Glomerular endothelial cell (primary cell): ENCODE measurements at places on chromosomes 5 and 9. TPM values are rescaled to one million over a fixed set of nuclear protein-coding genes. Genes with fewer than 3 reads are reported as not detected.

DNA sequence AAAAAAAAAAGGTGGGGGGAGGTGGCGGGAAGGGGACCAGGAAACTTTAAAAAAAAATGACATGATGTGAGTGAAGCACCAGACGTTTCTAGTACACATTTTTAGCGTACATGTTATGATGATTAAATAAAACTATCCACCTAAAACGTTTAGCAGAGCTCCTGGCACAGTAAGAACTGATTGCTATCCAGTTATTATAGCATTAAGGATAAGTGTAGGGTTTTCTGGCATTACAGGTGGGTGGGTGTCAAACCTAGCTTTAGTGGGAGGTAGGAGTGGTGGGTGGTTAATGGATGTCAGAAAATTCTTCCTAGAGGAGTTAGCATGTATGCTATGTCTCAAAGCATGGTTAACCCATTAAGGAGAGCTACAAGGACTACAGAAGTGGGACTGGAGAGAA lies 2329.5 kb downstream of the MAT2B start:
- DNase-seq: no peak

UNC13B gene
- total RNA-seq: 32.3 and 38.9 TPM in 2 replicates

DNA sequence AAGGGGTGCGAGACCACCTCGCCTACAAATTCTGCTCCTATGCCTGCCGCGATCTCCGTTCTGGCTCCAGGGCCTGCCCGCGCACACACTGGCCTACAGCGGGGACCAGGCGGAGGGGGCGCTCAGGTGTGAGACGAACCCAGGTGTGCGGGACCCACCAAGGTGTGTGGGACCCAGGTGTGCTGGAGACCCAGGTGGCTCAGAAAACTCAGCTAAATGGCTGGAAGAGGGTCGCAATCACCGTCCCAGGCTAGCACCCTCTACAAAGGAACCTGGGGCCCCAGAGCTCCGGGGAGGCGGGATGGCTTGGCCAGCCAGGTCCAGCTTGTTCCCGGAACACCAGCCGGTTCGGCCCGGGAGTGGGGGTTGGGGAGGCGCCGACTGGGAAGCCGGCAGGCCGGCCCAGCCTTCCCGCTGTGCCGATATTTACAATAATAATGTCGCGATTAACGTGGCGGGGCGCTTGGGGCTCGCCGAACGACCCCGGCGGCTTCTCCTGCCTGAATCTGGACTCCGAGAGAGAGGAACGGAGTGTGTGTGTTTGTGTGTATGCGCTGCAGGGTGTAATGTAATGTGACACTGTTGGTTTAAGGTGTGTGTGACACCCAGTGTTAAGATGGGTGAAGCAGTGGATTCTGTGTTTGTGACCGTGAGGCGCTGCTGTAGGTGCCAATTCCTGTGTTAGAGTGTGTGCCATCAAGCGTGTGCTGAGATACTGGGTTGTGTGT lies 1.4 kb downstream of the PCDH1 start:
- no peak for DNase-seq

DNA sequence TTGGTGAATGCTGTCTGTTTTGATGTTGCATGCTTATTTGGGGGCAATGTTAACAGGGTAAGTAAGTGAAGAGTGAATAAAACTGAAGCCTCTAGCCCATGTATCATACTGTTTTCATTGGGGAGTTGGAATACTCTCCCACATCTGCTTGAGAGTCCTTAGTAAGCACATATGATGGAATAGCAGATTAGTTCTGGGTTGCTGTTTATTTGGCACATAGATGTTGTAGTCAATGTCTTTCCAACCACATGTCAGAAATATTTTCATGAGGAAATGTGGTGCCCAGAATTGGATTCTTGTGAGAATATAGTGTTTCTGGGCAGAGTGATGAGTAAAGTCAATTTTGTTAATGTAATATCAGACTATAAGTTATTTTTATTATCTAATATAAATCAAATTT lies 611.7 kb upstream of the FTMT start:
- DNase-seq: no peak

DNA sequence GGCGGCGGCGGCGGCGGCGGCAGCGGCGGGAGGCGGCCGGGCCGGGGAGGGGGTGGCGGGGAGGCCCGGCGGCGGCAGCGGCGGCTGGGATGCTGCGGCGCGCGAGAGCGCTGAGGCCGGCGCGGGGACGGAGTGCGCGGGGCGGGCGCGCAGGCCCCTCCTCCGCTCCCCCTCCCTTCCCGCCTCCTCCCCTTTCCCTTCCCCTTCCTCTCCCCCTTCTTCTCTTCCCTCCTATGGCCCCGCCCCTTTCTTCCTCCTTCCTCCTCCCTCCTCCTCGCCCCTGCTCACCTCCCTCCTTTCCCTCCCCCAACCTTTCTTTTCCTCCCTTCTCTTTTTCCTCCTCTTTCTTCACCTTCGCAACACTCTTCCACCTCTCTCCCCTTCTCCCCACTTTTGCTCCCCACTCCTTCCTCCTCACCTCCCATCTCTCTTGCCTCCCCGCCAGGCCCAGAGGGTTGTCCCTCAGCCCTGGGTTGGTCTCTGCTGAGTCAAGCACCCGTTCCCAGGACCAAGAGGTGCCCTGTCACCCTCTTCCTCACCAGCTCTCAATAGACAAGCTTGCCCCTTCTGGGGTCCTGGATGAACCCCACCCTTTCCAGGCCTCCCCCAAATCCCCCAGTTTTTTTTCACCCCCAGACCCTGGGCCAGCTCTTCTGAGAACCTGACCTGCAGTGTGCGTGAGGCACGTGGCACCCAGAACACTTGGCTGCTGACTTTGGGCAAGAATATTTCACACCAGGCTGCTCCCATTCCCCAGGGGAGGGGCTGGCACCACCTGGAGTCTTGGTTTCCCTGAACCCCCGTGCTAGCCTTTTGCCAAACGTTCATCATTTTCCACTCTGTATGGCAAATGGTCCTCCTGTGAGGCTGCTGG lies at the start of gene SEMA4D:
Gene SEMA4D (minus strand): TSS at position 136 of the 874 bp plus-strand sequence. CDS start 92,657 bp downstream, outside the sequence.
- DNase-seq: no peak

- no peak for DNase-seq
These were observed 111.0 kb downstream of the DPYSL3 start for GRCh38 chr5:147398860-147399259.

DNA sequence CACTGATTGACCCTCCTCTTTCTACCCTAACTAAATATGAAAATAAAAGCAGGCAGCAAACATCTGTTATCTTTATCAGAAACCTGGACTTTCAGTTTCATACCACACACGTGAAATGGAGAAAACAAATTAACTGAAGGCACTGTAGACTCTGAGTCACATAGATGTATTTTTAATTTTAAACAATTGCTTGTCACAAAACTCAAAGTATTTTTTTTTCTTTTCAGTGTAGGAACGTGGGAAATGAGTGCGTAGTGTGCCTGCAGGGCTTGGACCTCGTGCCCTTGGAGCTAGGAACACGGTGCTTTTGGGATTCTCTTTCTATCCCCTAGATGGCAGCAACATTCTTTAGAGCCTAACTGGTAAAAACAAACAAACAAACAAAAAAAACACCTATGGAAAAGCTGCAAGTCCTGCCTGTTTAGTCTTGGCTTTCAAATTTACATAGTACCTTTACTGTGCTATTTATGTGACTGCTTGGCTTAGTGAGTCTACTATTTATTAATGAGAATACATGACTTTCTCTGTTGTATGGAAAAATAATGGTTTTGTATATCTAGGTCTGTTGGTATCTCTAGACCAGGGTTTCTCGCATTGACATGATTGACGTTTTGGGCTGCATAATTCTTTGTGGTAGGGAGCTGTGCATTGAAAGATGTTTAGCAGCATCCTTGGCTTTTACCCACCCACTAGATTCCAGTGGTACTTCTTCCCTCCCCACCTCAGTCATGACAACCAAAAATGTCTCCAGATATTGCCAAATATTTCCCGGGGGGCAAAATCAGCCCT lies 16.8 kb upstream of the ACTBL2 start:
- no peak for DNase-seq

PFN3 gene
- total RNA-seq: not detected in 2 replicates

ACTBL2 gene
- 2.8 and 4.0 TPM in 2 replicates for total RNA-seq

ITK gene
- not detected in 2 replicates for total RNA-seq

- DNase-seq: no peak
These were observed 84.5 kb downstream of the TTLL11 start for GRCh38 chr9:122008559-122008958.

GRCh38 chr9:12859704-12860251 lies 85.0 kb downstream of the LURAP1L start:
- no peak for DNase-seq

- DNase-seq: no peak
These were observed 1.7 kb upstream of the SPINK6 start for GRCh38 chr5:148201151-148201550.

- DNase-seq: no peak
These were observed 125.8 kb downstream of the NR6A1 start for GRCh38 chr9:124645274-124645673.

CDKN2B gene
- total RNA-seq: 36.5 and 49.7 TPM in 2 replicates

DNA sequence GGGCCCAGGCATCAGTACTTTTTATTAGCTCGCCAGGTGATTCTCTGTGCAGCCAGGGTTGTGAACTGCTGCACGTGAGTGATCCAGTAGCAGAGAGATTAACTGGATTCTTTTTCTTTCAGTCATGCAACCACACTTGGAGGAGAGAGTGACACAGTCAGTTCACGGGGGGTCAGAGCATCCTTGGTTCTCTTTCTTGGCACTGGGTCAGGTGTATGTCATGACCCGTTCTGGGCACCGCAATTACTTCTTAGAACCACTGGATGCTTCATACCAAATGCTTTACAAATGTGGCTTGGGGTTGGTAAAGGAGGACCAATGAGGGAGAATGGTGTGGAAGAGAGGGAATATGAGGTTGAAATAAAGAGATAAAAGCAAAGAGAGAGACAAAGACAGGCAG lies 368.7 kb downstream of the MLLT3 start:
- DNase-seq: no peak

GRCh38 chr9:105376893-105377292 lies 70.9 kb upstream of the FSD1L start:
- DNase-seq: no peak

DNA sequence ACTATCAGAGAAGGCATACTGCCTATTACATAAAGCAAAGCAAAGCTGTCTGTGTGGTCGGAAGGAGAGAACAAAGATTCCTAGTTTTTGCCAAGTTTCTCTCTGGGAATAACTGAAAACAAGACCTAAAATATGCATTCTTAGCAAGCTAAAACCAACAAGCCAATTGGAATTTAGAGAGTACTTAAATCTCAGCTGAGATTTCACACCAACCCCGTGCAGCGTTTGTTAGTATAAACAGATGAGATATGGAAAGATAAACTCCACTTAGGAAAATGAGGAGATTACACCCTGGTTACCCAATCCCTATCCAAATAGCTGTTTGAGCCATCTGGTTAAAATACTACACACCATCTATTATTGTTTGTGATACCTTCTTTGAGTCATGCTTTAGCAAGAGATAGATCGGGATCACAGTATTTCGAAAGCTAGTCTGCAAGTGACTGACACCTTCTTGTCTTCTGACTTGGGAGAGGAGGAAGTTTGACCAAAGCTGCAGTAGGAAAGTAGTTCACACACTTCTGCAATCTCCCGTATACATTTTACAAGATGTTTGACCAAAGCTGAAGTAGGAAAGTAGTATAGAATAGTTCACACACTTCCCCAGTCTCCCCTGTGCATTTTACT lies 18.2 kb downstream of the FAF2 start:
- DNase-seq: no peak

DNA sequence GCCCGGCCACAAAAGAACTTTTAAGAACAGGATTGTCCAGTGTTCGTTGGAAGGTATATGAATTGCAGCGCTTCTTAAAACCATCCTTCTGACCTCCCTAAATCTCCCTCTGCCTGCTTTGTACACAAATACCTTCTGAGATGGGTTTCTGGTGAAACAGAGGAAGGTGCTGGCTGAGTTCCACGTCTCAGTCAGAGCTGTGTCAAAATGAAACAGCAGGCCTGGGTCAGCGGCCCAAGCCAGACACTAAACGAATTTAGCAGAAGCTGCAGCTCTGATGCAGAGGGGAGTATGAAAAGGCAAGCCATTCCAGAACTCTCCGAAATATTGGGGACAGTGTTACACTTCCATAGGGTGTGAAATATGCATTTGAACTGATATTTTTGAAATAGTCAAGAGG lies 37.8 kb upstream of the CRB2 start:
- DNase-seq: no peak

- no peak for DNase-seq
These were observed 111.7 kb upstream of the NUDT12 start for GRCh38 chr5:103674251-103674650.

NUTM2G gene
- not detected in 2 replicates for total RNA-seq

C9orf50 gene
- not detected in 2 replicates for total RNA-seq

ISL1 gene
- not detected in 2 replicates for total RNA-seq

TLN1 gene
- total RNA-seq: 347 and 424 TPM in 2 replicates

DNA sequence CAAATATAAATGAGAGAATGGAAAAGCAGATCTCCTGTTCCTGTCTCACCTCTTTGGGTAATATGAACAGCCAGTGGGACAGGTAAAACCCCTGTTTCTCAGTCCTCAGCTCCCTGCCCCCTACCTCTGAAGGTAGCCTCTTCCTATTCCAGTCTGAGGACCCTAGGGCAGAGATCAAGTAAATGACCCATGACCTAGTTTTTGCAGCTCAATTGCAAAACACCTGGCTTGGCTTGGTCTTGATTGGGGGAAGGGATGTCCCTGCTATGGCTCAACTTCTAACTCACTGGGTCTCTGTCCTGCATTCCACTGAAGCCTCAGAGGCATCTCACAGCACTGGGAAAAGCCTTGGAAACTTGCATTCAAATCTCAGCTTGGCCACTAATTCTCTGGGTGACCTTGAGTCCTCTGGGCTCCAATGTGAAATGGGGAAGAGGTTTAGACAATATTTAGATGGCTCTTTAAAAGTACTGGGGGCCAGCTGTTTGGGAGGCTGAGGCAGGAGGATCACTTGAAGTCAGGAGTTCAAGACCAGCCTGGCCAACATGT lies 1.6 kb upstream of the GALT start:
- no peak for DNase-seq

GRCh38 chr9:115158661-115159481 lies 40.9 kb upstream of the TNC start:
- no peak for DNase-seq

GRCh38 chr9:3887221-3887653 lies 361.4 kb upstream of the RFX3 start:
- no peak for DNase-seq

DNA sequence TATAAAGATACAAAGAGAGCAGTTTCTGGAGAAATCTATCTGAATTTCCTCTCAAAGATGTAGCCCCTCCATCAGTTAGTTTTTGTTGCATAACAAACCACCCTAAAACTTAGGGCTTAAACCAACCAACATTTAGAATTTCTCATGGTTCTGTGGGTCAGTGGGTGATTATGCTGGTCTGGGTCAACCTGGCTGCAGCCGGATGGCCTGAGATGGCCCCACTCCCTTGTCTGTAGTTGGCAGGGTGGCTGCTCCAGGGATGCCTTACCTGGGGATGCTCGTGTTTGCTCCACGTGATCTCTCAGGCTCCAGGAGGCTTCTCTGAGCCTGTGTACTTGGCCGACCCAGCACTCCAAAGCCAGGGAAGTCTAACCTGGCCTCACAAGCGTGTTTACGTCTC lies 139.3 kb downstream of the MVB12B start:
- no peak for DNase-seq
